ENCODE measurements at places on chromosomes 6 and 20. TPM values are rescaled to one million over a fixed set of nuclear protein-coding genes. Genes with fewer than 3 reads are reported as not detected.
A peak's percentile ranks its signal among the peaks of the same experiment; 100 is the strongest.

DNA sequence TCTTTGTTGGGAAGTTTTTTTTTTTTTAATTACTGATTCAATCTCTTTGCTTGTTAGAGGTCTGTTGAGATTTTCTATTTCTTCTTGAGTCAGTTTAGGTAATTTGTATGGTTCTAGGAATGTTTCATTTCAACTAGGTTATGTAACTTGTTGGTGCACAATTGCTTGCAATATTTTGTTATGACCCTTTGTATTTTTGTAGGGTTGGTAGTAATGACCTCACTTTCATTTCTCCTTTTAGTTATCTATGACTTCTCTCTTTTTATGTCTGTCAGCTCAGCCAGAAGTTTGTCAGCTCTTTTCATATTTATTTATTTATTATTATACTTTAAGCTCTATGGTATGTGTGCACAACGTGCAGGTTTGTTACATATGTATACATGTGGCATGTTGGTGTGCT, 51.1 kb upstream of the SLC24A3 start:
- no peak for DNase-seq

DNA sequence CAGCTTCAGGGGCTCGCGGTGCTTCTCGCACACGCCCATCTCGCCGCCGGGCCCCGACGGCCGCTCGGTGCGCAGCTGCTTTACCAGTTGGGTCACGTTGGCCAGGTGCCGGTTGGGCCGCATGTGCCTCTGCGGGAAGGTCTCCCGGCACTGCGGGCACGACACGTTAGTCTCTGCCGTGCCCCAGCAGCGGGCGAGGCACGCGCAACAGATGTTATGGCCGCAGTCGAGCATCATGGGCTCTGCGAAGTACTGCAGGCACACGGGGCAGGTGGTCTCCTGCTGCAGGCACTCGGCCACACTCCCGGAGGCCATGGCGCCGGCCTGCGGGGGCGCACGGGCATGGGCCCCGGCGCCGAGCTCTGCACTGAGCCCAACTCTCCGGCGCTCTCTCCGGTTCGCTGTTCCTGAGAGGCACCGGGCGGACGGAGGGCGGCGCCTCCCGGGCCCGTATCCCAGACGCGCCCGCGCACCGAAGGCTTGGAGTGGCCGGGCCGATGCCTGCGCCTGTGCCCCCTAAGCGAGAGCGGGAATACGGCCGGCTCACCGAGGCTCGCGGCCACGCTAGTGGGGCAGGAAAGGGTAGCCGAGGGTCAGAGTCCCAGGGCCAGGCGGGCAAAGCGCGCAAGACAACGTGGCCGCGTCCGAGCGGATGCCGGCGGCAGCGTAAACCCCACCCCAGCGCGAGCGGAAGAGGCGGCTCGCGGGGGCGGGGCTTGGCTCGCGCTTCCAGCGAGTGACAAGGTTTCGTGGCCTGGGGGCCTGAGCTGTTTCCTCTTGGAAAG, at the start of gene TRIM27:
Gene TRIM27, minus strand, starts transcription at position 668 of the 785 bp plus-strand sequence. Its CDS starts 353 bp downstream, at position 315.
- peak; percentile 95 for DNase-seq

DNA sequence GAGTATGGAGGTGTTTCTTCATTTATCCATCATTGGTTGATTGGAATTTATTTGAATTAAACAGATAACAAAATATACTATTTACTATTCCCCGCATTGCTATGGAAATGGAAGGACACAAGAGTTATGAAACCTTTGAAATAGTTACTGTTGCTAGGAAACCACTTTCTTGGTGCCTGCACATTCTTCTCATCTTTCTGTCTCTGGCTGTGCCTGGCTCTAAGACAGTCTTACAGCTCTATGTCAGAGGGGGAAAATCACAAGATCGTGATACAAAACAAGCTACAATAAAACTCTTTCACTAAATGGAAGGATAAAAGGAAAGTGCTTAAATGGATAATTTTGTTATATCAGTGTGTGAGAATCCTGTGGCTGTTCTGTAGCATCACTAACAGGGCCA, 453.0 kb downstream of the LMBRD1 start:
- DNase-seq, result no peak

GRCh38 chr6:22716721-22717120, 147.4 kb downstream of the HDGFL1 start:
- DNase-seq, result no peak

DNA sequence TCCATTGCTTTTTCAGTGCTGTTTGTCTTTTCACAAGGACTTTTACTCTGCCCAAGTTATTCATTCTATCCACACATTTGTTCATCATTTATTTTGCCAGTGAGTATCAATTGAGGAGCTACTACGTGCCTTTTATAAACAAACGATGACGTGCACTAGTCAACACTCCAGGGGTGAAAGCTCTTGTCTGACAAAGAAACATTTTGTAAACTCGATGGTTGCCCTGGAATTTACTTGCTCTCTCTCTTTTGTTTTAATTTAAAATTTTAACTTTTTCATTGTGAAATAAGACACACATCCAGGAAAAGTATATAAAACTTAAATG, 8.3 kb upstream of the MRPS18A start:
- DNase-seq, result no peak

- DNase-seq, result no peak
These were observed 607.4 kb downstream of the HACE1 start for GRCh38 chr6:104252276-104252675.

- no peak for DNase-seq
These were observed 586 bp upstream of the HMGA1 start for GRCh38 chr6:34236131-34236442.

DNA sequence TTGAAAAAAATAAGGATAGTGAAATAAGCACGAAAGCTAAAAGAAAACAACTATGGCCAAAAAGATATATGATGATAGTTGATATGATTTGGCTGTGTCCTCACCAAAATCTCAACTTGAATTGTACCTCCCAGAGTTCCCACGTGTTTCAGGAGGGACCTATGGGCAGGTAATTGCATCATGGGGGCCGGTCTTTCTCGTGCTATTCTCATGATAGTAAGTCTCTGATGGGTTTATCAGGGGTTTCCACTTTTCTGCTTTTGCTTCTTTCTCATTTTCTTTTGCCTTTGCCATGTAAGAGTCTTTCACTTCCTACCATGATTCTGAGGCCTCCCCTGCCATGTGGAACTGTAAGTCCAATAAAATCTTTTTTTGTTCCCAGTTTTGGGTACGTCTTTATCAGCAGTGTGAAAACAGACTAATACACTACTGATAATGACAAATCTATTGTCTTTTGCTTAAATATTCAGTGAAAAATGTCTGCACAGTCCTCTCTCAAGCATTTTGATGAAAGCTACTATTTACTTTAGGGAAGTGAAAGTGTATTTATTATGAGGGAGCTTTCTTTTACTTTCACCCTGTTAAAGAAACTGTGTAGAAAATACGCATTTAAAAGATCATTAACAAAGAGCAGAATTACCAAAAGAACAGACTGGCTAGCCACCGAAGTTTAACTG, 389.1 kb downstream of the HTR1B start:
- DNase-seq, result no peak

GRCh38 chr6:12232339-12232738, 57.8 kb upstream of the EDN1 start:
- no peak for DNase-seq

SLC35A1 gene
- total RNA-seq, result 11.5 TPM

BPI gene
- total RNA-seq, result not detected

NEDD9 gene
- 42.9 TPM for total RNA-seq

ALDH5A1 gene
- total RNA-seq, result 18.1 TPM

AVP gene
- not detected for total RNA-seq

COMMD7 gene
- 38.1 TPM for total RNA-seq

PLCB4 gene
- total RNA-seq, result 33.4 TPM

DOK5 gene
- 10.9 TPM for total RNA-seq

TRIM10 gene
- total RNA-seq, result not detected
